ENCODE measurements at places on chromosomes 11 and 22.

DNA sequence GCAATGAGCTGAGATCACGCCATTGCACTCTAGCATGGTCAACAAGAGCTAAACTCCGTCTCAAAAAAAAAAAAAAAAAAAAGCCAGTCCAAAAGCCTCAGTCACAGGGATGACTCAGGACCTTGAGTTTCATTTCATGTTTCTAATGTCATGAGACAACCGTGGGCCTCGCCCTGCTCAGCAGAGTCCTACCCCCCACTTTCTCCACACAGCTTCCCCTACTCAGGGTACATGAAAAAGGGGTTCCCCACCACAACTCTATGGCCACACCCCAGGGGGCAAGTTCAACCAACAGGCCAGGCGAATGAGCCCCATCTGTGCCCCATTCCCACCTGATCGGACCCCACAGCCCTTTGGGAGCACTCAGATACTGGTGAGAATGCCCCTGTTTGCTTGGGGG is 24.3 kb upstream of the ADA2 start:
- DNase-seq: no peak

DNA sequence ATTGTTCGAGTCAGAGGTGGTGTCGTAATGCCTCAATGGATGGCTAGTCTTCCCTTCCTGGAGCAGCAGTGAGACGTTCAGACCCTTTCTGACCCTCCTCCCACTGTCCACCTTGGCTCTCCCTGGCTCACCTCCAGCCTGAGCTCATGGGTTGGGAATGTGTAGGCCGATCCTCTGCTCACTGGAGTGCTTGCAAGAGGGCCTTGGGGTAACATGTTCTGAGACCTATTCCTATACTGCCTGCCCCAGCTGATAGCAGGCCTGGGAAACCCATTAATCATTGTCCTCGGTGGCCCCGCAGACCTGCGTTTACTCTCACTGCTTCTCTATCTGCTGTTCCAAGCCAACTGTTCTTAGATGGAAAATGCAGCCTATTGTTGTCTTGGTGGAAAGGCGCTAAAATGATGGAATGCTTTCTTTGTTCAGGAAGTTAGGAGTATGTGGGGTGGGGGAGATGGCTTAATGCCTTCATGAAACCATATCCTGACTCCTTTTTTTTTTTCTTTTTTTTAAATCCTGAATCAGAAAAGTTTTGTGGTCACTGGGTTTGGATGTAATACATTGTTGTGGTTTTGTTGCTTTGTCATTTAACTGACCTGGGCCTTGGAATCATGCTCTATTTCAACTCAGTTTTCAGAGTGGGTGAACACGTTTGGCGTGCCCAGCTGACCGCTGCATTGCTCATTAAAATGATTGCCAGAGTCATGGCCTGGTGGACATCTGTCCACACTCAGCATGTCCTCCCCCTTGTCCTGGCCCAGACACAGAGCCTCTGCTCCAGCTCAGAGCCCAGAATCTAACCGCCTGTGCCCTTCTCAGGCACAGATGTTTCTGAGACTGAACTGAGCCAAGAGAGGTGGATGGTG is 72.5 kb downstream of the MICAL2 start:
- DNase-seq: no peak

DNA sequence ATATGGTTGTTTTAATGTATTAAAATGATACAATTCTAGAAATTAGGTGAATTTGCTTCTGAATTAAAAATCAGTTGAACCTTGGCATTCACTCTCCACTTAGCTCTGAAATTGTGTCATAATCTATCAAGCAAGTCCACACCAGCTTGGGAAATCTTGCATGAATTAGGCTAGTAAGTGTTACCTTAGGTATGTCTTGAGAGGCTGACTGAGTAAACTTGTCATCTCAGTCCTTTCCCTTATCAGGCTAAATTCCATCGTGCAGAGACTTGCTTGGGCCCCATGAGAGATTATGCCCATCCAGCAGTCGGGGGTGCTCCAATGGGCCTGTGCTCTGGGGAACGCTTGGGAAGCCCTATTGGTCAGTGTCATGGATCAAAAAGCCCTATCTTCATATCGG is 33.9 kb upstream of the ST14 start:
- DNase-seq: no peak

DNA sequence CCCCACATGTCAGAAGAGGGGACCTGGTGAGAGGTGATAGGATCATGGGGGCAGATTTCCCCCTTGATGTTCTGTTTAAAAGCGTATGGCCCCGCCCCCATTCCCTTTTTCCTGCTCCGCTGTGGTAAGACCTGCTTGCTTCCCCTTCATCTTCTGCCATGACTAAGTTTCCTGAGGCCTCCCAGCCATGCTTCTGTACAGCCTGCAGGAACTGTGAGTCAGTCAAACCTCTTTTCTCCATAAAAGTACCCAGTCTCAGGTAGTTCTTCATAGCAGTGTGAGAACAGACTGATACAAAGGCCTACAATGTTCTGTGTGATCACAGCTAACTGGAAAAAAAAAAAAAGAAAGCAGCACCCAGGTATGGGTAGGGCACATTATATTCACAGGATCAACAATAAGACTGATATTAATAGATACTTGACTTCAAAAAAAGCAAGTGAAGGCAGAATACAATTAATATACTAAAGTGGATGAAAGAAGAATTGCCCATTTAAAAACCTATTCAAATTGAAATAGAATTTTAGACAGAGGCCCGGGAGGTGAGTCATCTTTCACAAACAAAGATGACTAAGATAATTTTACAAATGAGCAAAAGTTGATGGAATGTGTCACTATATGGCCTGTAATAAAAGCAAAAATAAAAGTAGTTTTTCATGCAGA is 1.7 kb upstream of the OR52K1 start:
- DNase-seq: no peak

DNA sequence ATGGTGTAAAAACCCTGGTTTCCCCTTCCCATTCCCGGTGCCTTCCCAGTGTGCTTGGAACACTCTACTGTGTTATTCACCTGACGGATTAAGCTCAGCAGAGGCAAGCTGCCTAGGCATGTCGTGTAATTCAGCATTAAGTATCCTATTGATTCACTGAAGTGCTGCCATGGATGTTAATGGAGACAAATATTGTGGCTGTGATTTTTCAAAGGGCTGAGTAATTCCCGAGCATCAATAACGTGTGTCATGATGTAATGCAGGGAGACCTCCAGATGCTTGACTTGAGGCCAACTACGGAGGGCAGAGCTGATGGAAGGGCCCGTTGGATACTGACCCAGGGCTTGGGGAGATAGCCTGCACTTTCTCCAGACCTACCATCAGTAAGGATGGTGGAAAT is 269.0 kb downstream of the ST3GAL4 start:
- no peak for DNase-seq

DNA sequence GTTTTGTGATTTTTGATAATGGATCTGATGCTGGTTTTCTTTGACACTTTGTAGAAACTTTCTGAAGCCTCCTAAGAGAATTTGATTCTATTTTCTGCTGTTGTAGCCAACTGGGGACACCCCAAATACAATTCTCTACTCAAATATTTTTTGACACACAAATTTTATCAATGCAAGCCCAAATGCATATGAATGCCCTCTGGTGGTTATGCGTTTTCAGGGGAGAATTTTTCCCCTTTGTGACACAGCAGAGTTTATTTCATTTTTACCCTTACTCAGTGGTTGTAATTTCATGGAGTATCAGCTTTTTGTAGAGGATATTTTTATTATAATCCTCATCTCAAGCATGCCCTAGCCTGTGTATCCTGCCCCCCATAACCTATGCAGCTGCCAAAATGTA is 44.7 kb upstream of the MTMR2 start:
- no peak for DNase-seq

DNA sequence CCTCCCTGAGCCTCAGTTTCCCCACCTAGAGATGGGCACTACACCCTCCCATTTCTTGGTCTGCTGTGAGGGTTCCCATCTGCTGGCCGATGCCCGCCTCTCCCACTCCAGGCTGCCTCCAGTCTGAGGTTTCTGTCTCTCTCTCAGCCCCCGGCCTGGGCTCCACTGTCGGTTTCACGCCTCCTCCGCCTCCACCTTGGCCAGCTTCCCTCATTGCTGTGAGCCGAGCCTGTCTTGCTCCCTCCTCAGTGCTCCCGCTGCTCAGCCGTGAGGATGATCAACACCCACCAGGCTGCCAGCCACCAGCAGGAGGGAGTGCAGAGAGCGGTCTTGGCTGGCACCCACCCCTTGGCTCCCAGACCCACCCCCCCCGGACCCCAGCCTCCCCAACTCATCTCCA is 61.0 kb downstream of the CYTH4 start:
- DNase-seq: no peak

DNA sequence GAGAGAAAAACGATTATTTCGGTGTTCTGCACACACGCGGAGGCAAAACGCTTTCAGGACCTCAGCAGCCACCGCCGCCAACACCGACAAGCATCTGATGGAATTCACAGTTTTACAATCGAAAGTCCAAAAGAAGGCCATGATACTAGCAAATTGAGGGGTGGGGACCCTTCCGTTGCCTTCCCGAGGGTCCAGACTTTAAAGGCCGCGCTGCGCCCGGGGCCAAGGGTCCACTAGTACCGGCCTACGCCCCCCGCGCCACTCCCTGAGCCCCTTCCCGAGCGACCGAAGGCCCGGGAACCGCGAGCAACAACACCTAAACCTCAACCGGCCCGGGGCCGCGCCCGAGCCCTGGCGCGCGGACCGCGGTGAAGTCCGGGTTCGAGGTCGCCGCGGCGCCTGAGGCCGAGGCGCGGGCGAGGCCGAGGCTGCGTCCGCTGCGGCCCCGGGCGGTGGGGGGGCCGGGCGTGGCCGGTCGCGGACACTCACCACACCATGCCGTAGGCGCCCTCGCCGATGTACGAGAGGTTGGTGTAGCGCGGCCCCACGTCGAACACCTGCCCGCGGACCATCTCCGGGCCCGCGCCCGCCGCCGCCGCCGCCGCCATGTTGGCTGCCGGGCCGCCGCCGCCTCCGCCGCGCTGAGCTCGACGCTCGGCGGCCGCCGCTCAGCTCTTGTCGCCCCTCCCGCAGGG is 465 bp downstream of the MAPK1 start:
- DNase-seq: no peak

DNA sequence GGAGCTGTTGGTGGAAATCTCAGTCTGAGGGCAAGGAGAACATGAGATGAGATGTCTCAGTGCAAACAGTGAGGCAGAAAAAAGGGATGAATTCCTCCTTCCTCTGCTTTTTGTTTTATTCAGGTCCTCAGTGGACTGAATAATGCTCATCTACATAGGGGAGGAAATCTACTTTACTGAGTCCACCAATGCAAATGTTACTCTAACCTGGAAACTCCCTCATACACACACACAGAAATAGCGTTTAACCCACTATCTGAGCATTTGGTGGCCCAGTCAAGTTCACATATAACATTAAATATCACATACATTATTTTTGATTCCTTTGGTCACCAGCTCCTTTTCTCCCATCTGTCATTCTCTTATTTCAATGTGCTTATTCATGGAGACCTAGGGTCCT is 418.8 kb downstream of the TMEM135 start:
- no peak for DNase-seq

GRCh38 chr11:1399386-1400316 is 9.9 kb downstream of the BRSK2 start:
- DNase-seq: no peak

GRCh38 chr11:134433251-134433650 is 21.2 kb upstream of the B3GAT1 start:
- no peak for DNase-seq

DNA sequence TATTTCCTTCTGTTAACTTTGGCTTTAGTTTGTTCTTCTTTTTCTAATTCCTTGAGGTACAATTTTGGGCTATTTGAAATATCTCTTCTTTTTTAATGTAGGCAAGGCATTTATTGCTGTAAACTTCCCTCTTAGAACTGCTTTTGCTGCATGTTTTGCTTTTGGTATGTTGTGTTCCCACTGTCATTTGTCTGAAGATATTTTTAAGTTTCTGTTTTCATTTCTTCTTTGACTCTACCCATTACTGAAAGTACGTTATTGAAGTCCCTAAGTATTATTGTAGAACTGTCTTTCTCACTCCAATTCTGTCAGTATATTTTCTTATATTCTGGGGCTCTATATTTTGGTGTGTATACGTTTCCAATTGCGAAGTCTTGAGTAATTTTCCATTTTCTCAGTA is 77.9 kb downstream of the KCNQ1OT1 start:
- no peak for DNase-seq

DNA sequence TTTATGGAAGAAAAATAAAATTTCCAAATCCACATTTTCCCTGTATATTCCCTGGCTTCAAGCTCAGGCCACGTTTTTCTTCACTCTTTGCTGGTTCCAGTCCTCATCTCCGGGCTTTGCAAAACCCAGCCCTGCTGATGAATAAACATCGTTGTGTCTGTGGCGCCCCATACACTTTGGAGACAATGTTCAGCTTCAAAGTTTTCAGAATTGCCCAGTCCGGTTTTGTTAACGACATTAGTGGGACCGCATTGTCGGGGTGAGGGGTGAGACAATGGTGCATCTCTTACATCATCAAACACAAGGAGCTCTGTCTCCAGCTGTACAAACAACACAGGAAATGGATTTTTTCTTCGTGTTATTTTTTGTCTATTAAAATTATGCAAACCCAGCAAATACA is 53.4 kb upstream of the HTATIP2 start:
- no peak for DNase-seq

DNA sequence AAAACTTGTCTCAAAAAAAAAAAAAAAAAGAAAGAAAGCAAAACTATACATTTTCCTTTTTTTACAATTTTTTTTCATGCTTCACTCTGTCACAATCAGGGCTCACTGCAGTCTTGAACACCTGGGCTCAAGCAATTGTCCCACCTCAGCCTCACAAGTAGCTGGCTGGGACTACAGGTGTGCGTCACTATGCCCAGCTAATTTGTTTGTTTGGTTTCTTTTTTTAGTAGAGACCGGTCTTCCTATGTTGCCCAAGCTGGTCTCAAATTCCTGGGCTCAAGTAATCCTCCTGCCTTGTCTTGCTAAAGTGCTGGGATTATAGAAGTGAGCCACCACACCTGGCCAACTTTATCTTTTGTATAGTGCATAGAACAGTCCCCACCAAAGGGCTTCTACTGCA is 15.0 kb upstream of the CXCR5 start:
- DNase-seq: no peak

DNA sequence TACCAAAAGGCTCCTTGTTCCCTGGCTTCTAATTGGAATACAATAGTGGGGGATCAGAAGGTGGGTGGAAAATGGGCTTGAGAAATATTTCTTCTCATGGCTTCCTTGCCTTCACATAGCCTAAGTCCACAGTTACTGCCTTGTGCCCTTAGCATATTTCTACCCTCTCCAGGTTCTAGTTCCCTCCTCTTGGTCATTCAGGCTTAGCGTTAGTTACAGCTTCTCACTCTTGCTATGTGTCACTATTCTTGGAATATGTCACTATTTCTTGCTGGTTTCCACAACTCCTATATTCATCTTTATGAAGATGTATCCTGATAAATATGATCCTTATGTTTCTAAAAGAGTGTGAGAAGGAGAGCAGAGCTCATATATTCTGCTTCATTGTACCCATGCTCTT is 2.5 kb downstream of the OR2D2 start:
- DNase-seq: no peak

- DNase-seq: no peak
Measured at GRCh38 chr11:95991101-95991500, 67.2 kb upstream of the MTMR2 start.

DNA sequence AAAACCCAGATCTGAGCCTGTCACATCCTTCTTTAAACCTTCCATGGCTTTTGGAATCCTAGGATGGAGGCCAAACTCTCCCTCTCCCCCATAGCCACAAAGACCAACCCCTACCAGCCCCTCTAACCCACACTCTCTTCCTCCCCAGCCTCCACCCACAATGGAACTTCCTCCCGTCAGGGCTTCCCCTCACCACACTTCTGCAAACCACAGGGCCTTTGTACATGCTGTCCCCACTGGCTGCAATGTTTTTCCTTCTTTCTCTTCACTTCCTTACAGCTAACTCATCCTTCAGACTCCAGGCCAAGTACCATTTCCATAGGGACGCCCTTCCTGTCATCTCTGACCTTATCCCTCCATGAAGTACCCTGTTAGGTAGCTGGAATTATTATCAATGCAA is 393.5 kb downstream of the MN1 start:
- DNase-seq: no peak

Measured in GM18507 (cell line).